Left lung (tissue), 14 donors: ENCODE measurements at places on chromosomes 1 and 21. TPM values are rescaled to one million over a fixed set of nuclear protein-coding genes. Genes with fewer than 3 reads are reported as not detected.

Gene AGPAT3
- total RNA-seq = 111 TPM

Gene PLPPR5
- total RNA-seq = 0.06 TPM

Gene TENT5C
- 11.6 TPM for total RNA-seq

Gene FLG2
- total RNA-seq = not detected

DNA sequence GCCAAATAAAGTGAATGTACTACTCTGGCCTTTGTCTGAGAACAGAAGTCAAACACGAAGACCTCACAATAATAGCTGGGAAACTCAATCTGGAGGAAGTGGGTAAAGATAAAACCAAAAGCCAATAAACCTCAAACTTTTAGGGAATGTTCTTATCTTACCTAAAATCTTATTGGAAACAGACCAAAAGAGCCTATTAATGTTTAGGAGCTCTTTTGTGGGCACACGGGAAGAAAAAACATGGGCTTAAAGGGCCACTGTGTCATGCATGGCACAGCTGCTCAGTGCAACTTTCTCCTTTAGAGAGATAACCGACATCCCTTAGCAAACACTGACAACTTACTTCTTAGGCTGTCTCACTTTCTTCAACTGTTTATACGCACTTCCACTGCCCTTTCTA, 16.1 kb downstream of the EIF2B3 start:
- H3K4me3 ChIP-seq = no peak overlapping the region
- H3K36me3 ChIP-seq = peaks cover 19% of the 10 kb centered on the region
- H3K27me3 ChIP-seq = no peaks in the 10 kb centered on the region
- no peak for DNase-seq
- H3K4me1 ChIP-seq = no peaks in the 10 kb centered on the region

DNA sequence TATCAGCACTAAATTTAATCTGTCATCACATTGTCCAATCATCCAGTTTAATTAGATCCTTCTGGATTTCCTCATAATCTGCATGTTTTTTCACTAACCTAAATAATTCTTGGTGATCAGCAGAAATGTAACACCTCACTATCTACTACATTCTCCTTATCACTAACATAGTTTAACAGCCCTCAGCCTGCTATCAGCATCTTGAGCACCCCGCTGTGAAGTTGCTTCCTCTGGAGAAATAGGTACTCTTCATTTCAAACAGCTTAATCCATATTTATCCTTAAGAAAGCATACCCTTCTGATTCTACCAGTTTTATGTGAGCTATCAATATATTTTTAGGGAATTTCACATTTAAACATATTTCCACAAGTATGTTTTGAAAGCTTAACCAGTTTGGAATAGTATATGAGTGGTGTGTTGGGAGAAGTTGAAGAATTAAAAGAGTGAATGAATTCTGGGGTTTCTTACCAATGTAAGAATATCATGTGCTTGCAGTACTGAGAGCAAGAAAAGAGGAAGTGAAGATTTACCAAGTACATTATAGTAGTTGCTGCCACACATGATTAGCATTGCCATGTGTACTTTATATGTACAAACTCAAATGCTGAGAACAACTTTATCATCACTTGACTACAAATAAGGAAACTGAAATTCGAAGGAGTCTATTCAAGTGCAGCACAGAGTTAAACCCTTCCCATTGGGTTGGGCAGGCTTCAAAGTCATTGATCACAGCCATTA, 771.1 kb upstream of the ADGRL4 start:
- no peaks in the 10 kb centered on the region for H3K36me3 ChIP-seq
- no peaks in the 10 kb centered on the region for H3K27me3 ChIP-seq
- H3K4me1 ChIP-seq = no peaks in the 10 kb centered on the region
- H3K4me3 ChIP-seq = no peak overlapping the region
- no peak for DNase-seq
- H3K27ac ChIP-seq = no peak overlapping the region

DNA sequence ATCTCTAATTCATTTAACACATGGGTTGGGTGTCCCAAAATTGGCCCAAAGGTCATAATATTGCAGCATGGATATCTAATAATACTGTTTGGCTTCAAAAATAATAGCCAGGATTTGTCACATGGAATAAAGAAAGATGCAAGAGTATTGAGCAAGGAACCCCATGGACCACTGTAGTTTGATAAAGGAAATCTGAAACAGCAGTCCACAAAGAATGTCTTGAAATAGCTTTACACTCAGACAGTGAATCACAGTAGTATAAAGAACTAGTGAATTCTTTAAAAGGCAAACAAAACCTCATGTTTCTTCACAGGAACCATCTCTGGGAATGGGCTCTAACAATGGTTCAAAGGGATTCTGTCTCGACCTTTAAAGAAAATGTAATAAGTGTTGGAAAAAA, 576.1 kb upstream of the ZRANB2 start:
- H3K27me3 ChIP-seq = no peaks in the 10 kb centered on the region
- H3K4me3 ChIP-seq = no peak overlapping the region
- no peak overlapping the region for H3K27ac ChIP-seq
- DNase-seq = no peak
- no peaks in the 10 kb centered on the region for H3K36me3 ChIP-seq
